Activated CD4-positive, alpha-beta T cell treated with anti-CD3 and anti-CD28 coated beads, Interleukin-2, amount 10 ng/mL, durations not matched to agents 24 days and 14 days (primary cell): ENCODE measurements at places on chromosomes 12 and 14. TPM values are rescaled to one million over a fixed set of nuclear protein-coding genes. Genes with fewer than 3 reads are reported as not detected.

GRCh38 chr12:109631302-109631701 is 57.7 kb downstream of the MVK start:
- H3K27me3 ChIP-seq: peaks cover 4% of the 10 kb centered on the region
- H3K27ac ChIP-seq: no peak overlapping the region
- no peaks in the 10 kb centered on the region for H3K4me1 ChIP-seq
- H3K36me3 ChIP-seq: no peaks in the 10 kb centered on the region
- no peak for DNase-seq
- no peak overlapping the region for H3K4me3 ChIP-seq

DNA sequence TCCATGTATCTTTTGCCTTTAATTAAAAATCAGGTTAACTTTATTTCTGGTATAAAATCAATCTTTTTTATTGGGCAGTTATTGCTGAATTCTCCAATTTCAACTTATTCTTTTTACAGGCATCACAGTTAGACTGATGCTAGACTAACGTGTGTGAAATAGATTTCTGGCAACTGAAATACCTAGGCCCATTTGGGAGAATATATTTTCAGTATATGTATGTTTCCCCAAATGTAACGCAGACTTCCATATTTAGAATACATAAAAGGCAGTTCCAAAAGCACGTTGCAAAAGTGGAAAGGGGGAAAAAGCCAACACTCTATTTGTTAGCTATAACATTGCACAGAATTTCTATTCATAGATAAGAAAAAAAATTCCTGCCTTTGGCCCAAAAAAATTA is 297.0 kb downstream of the ATP23 start:
- no peaks in the 10 kb centered on the region for H3K27me3 ChIP-seq
- H3K27ac ChIP-seq: no peak overlapping the region
- DNase-seq: no peak
- no peaks in the 10 kb centered on the region for H3K4me1 ChIP-seq
- no peak overlapping the region for H3K4me3 ChIP-seq

ADCY4 gene
- total RNA-seq: 1.6 and 2.8 TPM in 2 replicates

- DNase-seq: no peak
- no peaks in the 10 kb centered on the region for H3K36me3 ChIP-seq
- H3K27me3 ChIP-seq: no peaks in the 10 kb centered on the region
- H3K4me3 ChIP-seq: no peak overlapping the region
- no peaks in the 10 kb centered on the region for H3K4me1 ChIP-seq
- no peak overlapping the region for H3K27ac ChIP-seq
Observed at GRCh38 chr12:71144682-71145081, 13.1 kb downstream of the TSPAN8 start.

FKBP11 gene
- total RNA-seq: 68.6 and 75.3 TPM in 2 replicates

SLCO1B1 gene
- total RNA-seq: not detected in 2 replicates

FIGNL2 gene
- 0.30 and 0.33 TPM in 2 replicates for total RNA-seq

DNA sequence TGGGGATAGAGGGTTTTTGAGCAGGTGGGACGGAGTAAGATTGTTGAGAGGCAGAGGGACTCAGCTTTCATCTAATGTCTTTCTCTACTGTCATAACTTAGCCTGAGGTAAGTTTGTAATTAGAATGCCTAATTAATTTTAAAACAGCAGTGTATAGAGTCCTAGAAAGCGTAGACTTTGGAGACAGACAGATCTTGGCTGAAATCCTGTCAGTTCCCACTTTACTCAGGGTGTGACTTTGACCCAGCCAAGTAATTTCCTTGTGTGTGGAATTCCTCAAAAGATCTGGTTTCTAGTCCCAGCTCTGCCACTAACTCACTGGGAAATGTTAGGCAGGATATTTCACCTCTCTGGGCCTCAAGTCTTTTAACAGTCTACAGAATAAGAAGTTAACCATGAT is 74.3 kb downstream of the SLC25A21 start:
- H3K27me3 ChIP-seq: no peaks in the 10 kb centered on the region
- H3K4me1 ChIP-seq: no peaks in the 10 kb centered on the region
- DNase-seq: no peak
- no peak overlapping the region for H3K27ac ChIP-seq
- H3K4me3 ChIP-seq: no peak overlapping the region
